HTR-8/SVneo (cell line): ENCODE measurements at places on chromosomes 16 and 17.

GRCh38 chr16:56984639-56985038, 4.7 kb upstream of the NLRC5 start:
- no peak for DNase-seq

- no peak for DNase-seq
Measured at GRCh38 chr16:66401610-66402009, 25.5 kb upstream of the BEAN1 start.

DNA sequence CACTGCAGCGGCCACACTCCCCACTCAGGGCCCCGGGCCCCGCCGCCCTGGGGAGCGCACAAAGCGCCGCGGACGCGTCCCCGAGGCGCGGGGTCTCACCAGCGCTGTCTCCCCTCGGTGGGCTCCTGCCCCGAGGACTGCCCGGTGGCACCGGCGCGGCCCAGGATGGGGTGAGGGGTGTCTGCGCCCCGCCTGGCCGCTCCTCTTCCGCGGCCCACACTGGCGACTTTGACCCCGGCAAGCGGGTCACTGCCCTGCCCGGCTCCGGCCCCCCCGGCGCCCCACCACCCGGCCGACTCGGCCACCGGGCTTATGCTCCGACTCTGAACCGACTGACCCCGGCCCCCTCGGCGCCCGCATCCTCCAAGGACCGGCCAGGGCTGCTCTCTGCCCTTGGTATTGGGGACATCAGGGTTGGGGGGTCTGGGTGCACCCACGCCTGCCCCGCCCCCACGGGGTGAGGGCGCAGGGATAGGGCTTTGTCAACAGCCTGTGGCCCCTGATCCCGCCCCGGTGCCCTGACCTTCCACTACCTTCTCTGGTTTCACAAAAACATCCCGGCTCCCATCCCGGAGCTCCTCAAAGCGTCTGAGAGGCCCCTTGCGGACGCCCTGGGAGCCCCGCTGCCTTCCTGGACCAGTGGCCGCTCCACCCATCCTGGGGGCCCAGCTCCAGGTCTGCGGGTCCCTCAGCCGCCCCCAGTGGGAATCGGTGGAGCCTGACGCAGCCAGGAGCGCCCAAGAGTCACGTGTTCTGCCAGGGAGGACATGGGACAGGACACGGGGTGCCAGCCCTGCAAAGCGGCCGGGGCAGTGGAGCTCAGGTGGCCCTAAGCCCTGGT, 829 bp downstream of the GCGR start:
- DNase-seq: no peak

GRCh38 chr17:48459070-48459844, 29.2 kb upstream of the SKAP1 start:
- DNase-seq: no peak
